HS-5 (cell line): ENCODE measurements at places on chromosomes 5 and 9.

DNA sequence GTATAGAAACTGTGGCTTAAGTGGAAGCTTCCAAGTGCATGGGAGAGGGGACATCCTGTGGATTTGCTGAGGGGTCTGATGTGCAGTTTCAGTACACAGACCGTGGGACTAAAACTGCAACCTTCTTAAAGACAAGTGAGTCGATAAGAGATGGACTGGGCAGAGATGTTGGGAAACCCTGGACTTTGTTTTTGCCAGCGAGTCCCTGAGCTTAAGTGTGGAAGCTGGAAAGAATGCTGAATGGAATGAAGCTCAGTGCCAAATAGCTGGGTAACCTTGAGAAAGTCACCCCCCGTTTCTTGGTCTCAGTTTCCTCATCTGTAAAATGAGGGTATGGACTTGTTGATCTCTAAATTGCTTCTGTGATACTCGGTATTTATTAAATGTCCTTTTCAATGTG is 37.3 kb upstream of the KLF9 start:
- no peak for DNase-seq

DNA sequence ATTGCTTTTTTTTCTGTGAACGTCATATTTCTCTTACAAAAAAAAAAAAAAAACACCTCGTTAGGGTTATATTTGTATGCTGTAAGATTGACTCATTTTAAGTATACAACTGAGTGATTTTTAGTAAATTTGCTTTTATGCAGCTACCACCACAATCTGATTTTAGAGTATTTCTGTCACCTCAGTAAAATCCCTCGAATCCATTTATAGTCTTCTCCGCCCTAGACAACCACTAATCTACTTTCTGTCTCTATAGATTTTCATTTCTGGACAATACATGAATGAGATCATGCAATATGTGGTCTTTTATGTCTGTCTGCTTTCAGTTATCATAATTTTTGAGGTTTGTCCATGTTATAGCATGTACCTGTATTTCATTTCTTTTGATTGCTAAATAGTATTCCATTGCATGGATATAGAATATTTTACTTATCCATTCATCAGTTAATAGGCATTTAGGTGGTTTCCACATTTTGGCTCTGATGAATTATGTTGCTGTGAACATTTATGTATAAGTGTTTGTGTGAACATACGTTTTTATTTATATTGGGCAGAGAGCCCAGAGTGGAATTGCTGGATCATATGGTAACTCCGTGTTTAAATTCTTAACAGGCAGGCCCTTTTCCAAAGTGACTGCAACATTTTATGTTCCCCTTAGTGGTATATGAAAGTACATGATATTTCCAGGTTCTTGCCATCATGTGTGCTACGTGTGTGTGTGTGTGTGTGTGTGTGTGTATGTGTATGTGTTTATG is 171.4 kb downstream of the SGCD start:
- DNase-seq: no peak

- no peak for DNase-seq
These were observed 8.5 kb downstream of the ORM2 start for GRCh38 chr9:114338187-114338586.

- DNase-seq: no peak
These were observed 64.2 kb upstream of the SELENOP start for GRCh38 chr5:42875785-42876374.

- no peak for DNase-seq
These were observed 287.4 kb upstream of the ARRDC3 start for GRCh38 chr5:91670563-91670962.

- DNase-seq: no peak
These were observed 43.0 kb downstream of the NUDT12 start for GRCh38 chr5:103519550-103519949.

DNA sequence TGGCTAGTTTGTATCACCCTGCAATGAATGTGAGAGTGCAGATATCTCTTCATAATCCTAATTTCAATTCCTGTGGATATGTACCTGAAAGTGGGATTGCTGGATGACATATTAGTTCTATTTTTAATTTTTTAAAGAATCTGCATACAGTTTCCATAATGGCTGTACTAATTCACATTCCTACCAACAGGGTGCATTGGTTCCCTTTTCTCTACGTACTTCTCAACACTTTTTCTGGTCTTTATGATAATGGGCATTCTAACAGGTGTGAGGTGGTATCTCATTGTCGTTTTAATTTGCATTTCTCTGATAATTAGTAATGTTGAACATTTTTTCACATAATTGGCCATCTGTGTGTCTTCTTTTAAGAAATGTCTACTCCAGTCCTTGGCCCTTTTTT is 927.5 kb downstream of the DTWD2 start:
- no peak for DNase-seq
